ENCODE measurements at places on chromosomes 16 and 17.

- no peak for DNase-seq
Measured at GRCh38 chr16:10666291-10666690, 28.4 kb downstream of the TEKT5 start.

DNA sequence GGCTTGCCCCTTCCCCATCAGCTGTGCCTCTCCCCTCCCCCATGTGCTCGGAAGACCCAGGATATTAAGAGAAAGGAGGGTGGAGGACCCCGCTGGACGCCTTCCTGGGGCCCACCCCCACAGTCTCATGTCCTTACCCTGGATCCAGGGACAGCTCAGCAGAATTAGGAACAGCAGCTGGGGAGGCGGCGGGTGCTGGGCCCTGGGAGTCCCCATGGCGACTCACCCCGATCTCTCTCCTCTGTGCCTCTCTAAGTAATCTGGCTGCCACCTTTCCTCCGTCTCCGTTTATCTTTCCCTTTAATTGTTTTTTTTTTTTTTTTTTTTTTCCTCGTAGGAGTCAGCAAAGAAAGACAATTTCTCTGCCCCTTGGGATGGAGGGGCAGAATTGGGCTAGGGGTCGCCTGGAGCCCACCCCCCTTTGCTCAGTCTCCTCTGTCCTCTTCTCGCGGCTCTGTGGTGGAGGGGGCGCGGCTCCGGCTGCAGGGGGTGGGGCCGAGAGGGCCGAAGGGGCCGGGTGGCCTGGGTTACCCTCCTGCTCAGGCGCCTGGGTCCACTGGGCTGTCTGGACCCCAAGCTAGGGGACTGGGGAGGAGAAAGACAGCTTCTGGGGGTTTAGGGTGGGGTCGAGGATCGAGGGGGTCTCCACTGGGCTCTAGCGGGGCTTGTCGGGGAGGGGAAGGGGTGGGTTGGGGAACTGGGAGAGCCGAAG is 390 bp downstream of the SEZ6L2 start:
- DNase-seq = peak; percentile 74

GRCh38 chr17:10247810-10248209 is 49.4 kb upstream of the GAS7 start:
- no peak for DNase-seq

DNA sequence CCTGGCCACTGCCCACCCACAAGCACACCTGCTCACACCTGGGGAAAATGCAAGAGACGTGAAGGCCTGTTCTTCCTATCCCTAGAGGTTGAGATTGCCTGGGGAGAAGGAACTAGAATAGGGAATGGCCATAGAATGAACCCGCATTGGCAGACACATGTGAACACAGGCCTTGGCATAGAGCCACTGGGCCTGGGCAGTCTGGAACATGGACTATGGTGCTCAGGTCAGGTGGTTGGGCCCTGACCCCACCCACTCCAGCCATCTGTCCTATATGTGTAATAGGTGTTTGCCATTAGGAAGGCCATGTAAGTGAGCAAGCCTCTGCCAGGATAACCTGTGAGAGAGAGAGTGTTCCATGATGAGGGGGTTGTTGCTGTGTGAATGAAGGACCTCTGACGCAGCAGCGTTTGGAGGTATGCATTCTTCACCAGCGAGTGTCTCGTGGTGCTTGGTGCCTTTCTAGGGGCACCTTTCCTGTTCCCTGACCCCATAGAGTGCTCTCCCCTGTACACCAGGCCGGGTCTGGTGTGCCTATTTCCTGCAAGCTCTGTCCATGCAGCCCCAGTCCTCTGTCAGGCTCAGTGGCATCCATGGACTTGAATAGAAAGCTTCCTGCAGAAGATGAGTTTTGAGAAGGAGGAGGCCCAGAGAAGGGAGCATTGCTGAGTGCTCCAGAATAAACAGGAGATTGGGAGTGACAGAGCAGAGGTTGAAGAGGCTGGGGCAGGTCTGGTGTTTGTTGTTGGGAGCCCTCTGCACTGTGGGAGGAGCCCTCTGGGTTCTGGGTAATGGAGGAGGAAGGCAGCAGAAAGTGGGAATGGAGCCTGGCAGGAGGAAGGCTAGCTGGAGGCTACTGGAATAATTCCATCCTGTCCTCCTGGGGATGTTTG is 15.6 kb downstream of the CTRL start:
- no peak for DNase-seq

DNA sequence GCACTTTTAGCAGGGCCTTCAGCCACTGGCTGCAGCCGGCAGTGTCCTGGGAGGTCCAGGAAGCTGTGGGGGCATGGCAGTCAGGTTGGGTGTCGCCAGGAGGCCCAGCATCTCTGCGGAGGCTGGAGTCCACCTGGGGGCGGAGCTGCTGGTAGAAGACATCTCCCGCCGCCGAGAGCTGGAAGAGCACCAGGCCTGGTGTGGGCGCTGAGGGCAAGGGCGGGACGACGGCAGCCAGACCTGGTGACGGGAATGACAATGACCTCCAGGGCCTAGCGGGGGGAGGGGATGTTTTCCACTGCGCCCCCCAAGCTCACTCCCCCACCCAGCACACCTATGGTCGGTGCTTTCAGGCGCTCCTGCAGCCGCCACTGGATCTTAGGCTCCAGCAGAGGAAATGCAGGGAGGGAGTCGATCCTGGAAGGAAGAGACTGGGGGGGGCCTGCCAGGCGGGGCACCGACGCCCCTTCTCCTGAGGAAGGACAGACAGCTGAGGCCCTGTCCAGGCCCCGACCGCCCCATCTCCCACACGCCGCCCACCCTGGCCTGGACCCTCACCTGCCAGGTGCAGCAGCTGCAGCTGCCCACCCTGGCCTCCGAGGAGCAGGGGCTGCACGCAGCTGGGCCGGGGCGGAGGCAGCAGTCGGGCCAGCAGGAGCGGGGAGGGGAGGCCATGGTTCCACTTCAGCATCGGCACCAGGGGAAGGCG is 7.1 kb downstream of the TAF1C start:
- DNase-seq = no peak

GRCh38 chr17:58232707-58233156 is 5.7 kb upstream of the LPO start:
- peak; percentile 36 for DNase-seq

- no peak for DNase-seq
Measured at GRCh38 chr16:4089811-4090301, 26.4 kb downstream of the ADCY9 start.

- DNase-seq = no peak
Measured at GRCh38 chr17:60301649-60302048, 90.3 kb downstream of the USP32 start.

DNA sequence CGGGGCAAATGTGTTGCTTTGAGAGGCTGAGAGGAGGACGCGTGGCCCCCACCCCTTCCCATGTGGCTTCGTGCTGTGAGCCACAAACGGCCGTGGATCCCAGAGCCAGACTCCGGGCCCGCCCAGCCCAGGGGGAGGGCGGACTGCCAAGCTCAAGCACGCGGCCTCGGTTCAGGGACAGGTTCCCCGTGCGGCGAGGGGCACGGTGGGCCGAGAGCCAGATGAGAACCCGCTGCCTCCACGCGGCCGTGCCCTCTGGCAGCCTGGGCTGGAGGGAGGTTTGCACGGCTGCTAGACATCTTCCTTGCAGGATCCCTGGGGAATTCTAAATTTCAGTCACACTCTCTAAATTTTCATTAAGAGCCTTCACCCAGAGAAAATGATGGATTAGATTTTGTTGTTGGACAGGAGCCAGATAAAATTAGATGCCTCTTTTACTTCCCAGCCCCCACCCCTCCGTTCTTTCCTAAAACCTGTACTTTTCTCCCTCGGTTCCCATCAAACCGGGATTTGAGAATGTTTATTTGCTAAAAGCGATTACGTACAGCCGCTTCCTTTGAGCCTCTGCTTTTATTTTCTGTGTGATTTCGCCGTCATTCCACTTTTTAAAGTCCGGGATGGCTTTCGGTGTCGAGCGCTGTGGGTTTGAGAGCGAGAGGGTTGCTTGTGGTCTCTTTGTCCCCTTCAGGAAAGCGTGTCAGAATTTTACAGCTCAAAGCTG is 25.0 kb upstream of the GNG13 start:
- peak; percentile 18 for DNase-seq

GRCh38 chr16:73298562-73298961 is 250.6 kb upstream of the ZFHX3 start:
- no peak for DNase-seq

- peak; percentile 67 for DNase-seq
Measured at GRCh38 chr16:1494129-1494640, 1.0 kb downstream of the TELO2 start.

DNA sequence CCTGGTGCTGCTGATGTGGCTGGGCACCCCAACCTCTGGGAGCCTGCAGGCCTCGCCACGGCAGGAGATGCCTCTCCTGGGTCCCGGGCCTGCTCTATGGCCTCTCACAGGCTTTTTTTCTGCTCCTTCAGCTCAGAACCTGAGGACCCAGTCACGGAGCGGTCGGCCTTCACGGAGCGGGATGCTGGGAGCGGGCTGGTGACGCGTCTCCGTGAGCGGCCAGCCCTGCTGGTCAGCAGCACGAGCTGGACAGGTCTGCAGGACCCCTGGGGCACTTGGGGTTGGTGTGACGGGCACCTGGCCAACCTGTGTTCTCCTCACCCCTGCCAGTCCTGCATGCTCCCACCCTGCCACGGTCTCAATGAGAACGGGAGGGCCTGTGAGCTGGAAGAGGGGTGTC is 7.0 kb downstream of the ALG1 start:
- DNase-seq = no peak

DNA sequence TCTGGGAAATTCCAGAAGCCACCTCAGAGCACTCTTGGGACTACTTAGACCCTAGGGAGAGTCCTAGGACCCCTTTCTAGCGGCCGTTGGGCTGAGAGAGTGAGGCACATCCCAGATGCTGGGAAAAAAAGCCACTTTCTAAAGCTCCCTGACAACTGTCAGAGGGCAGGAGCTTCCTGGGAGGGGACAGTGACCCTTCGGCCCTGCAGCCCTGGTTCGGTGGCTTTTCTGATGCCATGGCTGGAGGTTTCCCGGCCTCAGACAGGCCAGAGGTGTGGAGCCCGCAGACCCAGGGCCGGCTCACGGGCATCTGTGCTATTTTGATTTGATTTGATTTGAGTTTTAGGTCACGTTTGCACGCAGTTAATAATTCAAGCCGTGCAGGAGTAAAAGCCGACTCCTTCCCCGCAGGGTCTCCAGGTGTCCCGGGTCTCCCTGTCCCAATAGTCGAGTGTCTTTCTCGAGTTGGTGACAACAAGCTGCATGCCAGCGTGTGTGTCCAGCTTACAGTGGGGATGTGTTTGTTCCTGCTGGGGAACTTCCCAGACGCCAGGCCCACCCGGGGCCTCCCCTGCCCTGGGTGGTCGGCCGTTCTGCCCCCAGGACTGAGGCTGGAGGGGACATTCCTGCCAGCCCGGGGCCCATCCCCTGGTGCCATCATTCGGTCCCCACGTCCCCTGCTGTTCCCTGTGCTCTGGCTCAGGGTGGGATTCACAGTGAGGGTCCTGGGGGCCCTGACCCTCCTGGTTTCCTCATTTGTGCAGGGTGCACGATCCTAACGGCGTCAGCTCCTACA is 1.0 kb upstream of the CBFA2T3 start:
- DNase-seq = no peak

DNA sequence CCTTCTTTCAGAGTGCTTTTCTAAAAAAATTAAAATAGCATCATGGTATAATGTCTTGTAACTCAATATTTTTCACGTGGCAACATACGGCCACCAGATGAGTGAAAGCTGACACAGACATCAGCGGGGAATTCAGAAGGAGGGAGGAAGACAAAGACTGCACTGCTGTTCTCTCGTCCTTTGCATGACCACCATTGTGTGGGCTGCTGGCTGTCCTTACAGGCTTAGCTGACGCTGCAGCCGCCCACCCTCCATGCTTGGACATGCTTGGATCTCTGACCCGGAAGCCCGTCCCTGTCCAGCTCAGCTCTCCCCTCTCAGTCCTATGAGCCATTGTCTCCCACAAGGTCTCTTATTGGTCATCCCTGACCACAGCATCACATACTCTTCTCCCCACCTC is 11.4 kb upstream of the MLYCD start:
- no peak for DNase-seq

- DNase-seq = no peak
Measured at GRCh38 chr17:29291163-29291752, 2.7 kb downstream of the NUFIP2 start.

- no peak for DNase-seq
Measured at GRCh38 chr17:51955245-51955644, 203.3 kb downstream of the CA10 start.

- no peak for DNase-seq
Measured at GRCh38 chr17:34435182-34435928, 72.3 kb upstream of the CCL1 start.

GRCh38 chr17:45098081-45098868 is 34.0 kb downstream of the PLCD3 start:
- no peak for DNase-seq

DNA sequence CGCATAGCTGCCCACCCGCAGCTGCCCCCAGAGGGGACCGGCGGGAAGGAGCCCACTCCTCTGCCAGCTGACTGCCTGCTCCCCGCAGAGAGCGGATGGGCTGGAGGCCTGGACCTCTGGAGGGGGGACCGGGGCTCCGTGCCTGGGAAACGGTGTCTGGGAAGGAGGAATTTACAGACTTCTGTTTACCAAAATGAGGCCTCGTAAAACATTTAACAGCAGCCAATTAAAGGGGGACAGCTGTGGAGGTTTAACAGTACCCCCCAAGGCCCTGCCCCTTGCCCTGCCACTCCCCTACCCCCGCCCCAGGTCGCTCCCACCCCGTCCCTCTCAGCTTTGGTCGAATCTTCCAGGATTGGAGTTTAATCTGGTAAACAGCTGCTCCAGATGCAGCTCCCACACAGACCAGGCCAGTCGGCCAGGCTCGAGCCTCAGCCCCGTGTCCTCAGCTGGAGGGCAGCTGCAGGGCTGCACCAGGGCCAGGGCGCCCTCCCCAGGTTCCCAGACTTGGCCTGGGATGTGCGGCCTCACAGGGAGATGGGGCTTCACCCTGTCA is 41.1 kb downstream of the BAHCC1 start:
- no peak for DNase-seq

- DNase-seq = peak; percentile 51
Measured at GRCh38 chr17:28946239-28946638, 5.1 kb downstream of the PHF12 start.

DNA sequence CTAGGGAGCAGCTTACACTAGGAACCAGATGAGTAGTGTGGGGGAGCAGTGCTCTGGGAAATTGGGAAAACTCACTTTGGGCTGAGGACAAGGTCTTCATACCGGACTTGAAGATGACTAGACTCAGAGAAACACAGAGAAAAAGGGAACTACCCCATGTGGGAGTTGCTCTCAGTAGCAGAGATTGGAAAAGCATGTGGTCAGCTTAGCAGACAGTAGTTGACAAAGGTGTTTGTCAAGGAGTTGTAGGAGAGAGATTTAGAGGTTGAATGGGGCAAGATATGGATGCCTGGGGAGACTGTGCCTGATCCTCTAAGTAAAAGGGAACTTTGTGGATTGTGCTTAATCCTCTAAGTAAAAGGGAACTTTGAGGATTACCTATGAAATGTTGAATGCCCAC is 194.5 kb upstream of the COX10 start:
- DNase-seq = no peak

- no peak for DNase-seq
Measured at GRCh38 chr16:54766355-54766754, 164.3 kb upstream of the IRX5 start.

- no peak for DNase-seq
Measured at GRCh38 chr16:71902656-71903365, 7.5 kb downstream of the IST1 start.

- no peak for DNase-seq
Measured at GRCh38 chr17:78101112-78101511, 27.4 kb downstream of the TMC6 start.

GRCh38 chr16:64251742-64252141 is 870.1 kb downstream of the CDH11 start:
- DNase-seq = no peak
